GM12892 (cell line): ENCODE measurements at places on chromosomes 6 and 20.

GRCh38 chr20:23036371-23036770 lies 1.3 kb downstream of the SSTR4 start:
- no peak for DNase-seq

DNA sequence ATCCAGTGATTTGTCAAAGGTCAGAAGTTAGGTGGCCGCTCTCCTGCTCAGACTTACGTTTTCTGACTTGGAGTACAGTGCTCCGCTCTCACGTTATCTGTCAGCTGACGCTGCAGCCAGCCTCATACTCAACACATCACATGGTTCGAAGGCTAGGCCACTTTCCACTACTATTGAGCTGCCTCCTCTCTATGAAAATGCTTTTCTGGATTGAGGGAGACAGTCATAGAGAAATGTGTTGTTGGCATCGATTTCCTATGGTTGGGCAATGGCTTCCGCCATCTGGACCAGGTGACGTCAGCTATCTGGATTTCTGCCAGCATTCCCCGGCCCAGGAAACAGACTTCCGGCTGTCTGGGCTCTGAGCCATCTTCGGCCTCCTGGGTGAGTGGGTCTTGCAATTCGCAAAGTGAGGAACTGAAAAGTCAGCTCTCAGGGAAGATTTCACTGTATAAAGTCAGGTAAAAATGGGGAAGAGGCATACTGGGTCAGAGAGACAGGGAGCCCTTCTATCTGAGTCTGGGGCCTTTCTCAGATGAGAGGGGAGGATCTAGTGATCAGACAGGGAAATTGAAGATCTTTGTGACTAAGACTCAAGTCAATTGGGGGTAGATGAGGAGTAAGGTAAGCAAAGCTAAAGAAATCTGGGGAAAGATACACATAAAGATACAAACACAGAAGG lies 37.5 kb upstream of the IER3 start:
- DNase-seq = no peak

DNA sequence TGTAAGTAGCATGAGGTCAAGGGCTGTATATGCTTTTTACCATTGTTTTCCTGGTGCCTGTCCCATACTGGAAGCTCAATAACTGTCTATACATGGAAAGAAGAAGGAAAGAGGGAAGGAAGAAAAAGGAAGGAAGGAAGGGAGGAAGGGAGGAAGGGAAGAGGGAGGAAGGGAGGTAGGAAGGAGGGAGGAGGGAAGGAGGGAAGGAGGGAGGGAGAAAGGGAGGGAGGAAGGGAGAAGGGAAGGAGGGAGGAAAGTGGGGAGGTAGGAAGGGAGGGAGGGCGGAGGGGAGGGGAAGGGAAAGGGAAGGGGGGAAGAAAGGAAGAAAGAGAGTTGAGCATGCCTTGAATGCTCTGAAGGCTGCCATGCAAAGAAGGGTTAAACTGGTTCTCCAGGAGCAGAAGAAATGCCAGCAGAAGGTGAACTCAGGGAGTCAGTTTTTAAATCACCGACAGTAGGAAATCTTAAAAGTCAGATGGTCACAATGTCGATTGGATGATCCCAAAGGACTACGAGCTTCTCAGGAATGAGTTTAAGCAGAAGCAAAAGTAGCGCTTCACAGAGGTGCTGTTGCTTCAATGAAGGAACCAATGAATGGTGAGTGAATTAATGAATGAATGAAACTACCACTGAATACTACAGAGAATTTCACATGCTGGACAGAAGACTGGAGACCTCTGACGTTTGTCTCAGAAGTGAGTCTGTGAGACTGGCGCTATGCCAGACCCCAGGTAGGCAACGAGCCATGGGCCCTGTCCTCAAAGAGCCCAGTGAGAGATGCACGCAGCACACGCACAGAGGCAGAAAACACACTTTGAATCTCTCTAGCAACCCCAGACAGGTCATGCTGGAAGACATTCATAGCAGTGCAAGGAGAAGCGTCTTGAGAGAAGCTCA lies 117.6 kb downstream of the MRPL14 start:
- no peak for DNase-seq

DNA sequence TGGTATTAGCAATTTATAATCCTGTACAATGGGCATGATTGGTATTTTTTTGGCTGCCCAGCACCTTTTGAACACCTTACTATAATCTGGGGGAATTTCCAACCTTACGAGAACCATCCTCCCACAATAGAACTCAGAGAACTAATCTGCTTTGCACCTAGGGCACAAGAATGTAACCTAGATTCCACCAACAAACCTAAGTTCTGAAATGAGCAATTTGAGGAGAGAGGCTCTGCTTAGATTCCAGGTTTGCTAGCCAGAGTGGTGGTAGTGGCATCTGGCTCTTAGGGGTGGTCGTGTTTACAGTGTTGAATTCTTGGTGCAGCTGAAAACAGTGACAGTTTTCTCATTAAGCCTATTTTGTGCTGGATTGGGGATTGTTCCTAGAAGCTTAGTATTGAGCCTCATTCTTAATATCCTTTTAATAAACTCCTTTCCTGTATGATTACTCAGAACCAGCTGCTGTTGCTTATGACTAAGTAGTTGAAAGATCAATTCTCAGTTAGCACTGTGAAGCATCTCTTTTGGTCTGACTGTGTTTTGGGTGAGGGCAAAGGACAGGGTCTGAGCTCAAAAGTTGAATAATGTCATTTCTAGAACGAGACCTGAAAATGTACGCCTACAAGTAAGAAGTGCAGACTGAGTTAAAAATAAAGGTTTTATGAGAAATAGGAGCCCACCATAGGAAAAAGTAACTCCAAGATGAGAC lies 385.6 kb downstream of the CDKAL1 start:
- DNase-seq = peak; percentile 9
